WERI-Rb-1 (cell line): ENCODE measurements at places on chromosomes 4 and X.

GRCh38 chr4:78899302-78899701 is 39.9 kb downstream of the PAQR3 start:
- no peak for DNase-seq

DNA sequence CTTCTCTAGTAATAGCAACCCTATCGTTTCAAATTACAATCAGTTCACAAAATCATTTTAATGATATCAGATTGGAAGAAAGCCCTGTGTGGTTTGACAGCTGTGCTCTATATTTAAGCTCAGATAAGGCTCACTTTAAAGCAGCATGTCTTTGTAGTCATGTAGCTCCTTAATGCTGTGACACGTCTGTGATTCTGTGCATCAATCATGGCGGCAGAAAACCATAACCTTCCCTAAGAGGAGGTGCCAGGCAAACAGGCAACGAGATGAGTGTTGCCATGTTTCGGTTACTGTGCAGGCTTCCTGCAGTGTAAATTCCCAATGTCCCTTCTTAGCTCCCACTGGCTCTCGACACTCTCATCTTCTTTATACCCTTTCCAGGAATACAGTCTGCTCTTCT is 212.7 kb downstream of the GRID2 start:
- DNase-seq, result no peak

- DNase-seq, result no peak
Measured at GRCh38 chrX:33989936-33990335, 142.2 kb downstream of the FAM47A start.

DNA sequence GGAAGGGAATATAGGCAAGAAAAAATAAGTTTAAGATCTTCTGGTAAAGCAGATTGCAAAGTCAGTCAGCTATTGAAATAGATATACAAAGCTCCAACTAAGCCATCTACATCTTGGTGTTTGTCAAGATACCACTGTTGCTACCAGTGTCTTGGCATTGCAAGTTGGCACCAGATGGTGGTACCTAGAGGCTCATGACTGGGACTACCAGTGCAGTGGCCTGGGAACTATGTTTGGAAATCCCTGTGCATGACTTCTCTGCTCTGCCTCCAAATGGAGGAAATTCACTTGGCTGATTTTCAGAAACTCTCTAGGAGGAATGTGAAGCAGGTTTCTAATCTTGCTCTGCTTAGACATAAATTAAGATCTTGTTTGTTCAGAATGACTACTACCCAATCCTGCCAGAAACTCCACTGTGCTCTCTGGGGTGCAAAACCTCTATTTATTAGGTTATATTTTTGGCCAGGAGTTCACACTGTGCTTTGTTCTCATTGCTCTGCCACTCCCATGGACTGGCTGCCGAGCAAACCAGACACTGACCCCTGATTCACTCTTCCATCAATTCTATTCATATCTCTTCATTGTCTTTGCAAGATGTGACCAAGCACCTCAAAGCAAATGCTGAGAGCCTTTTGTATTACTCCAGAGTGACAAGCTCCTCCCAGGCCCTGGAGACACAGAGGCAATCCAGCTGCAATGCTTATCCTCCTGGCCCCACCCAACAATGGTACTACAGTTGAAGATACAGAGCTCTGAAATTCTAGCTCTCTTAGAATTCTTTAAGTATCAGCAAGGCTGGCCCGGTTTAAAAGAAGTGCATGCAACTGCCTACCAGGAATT is 272.3 kb upstream of the FGF16 start:
- DNase-seq, result no peak

DNA sequence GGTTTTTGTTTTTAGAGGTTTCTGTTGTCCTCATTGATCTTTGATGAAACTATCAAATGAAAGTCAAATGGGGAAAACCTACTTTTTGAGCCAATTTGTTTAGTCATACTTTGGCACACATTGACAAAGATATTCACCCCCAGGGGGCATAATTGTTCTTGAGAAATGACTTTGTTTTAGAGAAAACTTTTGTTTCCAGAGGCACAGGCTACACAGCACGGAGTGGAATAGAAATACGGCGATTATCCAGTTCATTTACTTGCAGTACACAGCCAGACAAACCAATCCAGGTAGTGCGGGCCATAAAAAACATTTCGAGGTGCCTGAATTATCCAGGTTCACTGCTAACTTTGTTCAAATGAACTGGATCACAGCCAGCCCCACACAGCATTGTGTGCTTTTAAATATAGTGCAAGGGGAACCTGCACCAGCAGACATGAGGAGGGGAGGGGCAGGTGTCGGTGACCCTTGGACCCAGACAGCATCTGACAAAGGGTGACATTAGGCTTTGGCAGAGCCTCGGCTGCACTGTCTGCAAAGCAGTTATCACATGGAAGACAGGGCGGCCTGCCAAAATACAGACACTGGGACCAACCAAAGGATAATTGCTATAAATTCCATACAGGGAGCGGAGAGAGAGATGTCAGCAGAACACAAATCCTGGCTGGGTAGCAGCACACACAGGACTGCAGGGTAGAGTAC is 179.6 kb upstream of the NOCT start:
- no peak for DNase-seq

- DNase-seq, result no peak
Measured at GRCh38 chrX:2502668-2503519, 2.1 kb upstream of the DHRSX start.

DNA sequence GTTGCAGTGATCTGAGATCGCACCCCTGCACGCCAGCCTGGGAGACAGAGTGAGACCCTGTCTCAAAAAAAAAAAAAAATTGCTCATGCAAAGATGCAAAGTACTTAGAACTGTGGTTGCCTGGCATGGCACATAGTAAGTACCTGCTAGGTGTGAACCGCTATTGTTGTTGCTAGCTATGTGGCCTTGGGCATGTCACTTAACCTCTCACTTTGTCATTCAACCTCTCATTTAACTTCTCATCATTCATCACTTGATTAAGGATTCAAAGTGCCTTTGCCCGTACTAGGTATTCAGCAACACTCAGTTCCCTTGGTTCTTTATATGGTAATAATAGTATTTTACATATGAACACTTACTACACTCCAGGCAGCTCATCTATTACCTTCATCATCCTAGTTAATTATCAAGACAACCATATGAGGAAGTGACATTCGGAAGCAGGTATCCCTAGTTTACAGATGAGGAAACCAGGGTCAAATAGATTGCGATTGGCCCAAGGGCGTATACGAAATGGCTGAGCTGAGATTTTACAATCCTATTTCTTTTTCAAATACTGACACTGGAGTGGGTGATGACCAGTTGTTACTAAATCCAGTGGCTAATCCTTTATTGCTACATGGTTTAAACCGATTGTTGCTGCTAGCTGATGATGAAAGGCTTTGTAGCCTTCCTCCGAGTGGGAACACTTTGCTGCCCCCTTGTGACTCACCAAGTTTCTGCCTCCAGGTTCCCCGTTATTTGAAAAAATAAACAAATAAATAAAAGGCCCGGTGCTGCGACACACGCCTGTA is 28.8 kb upstream of the SOWAHD start:
- DNase-seq, result peak; percentile 71

DNA sequence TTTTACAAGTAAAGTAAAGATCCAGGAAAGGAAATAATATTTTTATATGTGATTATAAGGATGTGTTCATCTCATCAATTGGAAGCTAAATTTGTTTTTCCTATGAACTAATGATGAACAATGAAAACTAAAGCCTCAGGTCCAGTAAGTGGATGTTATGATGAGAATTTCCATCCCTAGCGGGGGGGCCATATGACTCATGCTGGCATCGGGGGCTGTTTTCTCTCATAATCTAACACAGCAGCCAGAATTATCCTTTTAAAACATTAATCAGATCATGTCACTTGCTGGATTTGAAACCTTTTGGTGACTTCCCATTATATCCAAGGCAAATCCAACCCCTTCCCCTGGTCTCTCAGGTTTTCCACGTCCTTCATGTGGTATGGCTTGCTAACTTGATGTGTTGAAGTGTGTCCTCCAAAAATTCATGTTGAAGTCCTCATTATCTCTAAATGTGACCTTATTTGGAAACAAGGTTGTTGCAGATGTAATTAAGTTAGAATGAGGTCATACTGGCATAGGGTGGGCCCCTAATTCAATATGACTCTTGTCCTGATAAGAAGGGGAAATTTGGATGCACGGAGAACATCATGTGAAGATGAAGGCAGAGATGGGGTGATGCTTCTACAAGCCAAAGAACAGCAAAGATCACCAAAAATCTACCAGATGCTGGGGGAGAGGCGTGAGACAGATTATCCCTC is 96.8 kb downstream of the AKAP4 start:
- no peak for DNase-seq

GRCh38 chr4:136311774-136312173 is 1220.5 kb downstream of the PCDH18 start:
- DNase-seq, result no peak

- no peak for DNase-seq
Measured at GRCh38 chr4:164221631-164222030, 532.3 kb upstream of the SMIM31 start.

GRCh38 chr4:48047896-48048295 is 31.3 kb downstream of the NIPAL1 start:
- DNase-seq, result no peak

DNA sequence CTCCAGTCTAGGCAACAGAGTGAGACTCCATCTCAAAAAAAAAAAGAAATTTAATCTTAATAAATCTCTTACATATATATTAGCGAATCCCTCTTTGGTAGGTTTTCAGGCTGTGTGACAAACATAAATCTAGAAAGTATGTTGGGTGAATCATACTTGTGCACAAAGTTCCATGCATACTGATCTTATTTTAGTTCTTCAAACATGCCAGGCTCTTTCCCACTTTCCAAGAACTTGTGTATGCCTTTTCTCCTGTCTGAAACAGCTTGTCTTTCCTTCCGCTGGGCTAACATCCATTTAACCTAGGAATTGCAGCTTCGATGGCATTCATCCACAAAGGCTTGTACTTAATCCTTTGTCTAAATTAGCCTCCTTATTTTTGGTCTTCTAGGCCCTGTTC is 156.6 kb upstream of the CASK start:
- DNase-seq, result no peak

DNA sequence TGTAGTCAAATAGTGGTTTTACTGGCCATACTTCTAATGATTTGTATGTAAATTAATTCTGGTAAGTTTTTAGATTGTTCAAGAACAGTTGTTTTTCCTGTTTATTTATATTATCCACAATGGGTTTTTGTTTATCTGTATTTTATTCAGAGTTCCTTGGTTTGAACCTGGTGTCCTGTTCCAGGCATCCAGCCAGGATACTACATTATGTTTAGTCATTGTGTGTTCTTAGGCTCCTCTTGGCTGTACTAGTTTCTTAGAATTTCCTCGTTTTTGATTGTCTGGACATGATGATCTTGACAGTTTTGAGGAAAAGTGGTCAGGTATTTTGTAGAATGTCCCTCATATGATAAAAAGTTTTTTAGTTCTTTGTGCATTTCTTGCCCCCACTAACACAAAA is 7.8 kb downstream of the TIGD2 start:
- no peak for DNase-seq

GRCh38 chrX:44767308-44767707 is 76.5 kb upstream of the DUSP21 start:
- DNase-seq, result no peak

- DNase-seq, result no peak
Measured at GRCh38 chr4:114121221-114121620, 141.8 kb upstream of the ARSJ start.
